ENCODE measurements at places on chromosomes 7 and 10.

GRCh38 chr10:16242446-16242845 is 194.4 kb upstream of the PTER start:
- no peak for DNase-seq

- no peak for DNase-seq
Measured at GRCh38 chr10:122877264-122877663, 2.1 kb downstream of the FAM24B start.

DNA sequence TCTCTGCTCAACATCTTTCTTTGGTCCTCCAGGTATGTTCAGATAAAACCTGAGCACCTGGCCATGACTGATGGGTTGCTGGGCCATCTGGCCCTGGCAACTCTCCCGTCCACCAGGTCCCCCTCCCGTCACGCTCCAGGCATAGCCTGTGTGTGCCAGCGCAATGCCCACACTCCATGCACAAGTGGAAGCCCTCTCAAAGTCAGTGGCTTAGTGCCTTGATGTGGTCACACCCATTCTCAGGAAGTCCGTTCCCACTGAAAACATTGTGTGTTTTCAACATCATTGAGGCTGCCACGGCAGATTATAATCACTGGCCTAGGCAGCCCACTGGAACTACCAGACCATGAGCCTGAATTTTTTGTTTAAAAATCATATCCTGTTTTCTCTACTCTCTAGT is 170.6 kb upstream of the LANCL2 start:
- DNase-seq, result no peak

DNA sequence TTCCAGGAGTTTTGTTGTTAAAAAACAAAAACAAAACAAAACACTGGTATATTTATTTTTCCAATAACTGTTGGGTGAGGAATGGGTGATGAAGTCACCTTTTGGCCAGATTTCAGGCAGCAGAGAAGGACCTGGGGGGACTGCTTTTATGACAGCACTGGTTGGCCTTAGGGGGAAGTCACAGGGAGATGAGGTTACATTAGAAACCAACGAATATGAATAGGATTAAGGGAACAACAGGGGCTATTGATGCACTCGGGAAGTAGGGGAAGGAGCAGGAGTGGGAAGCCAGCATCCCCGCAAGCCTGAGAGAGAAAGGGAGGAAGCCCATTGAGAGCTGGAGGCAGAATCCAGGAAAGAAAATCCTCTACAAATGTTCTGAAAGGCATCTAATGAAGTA is 958.4 kb downstream of the TYW1 start:
- DNase-seq, result no peak

- DNase-seq, result no peak
Measured at GRCh38 chr10:65358565-65358964, 1567.3 kb upstream of the LRRTM3 start.

DNA sequence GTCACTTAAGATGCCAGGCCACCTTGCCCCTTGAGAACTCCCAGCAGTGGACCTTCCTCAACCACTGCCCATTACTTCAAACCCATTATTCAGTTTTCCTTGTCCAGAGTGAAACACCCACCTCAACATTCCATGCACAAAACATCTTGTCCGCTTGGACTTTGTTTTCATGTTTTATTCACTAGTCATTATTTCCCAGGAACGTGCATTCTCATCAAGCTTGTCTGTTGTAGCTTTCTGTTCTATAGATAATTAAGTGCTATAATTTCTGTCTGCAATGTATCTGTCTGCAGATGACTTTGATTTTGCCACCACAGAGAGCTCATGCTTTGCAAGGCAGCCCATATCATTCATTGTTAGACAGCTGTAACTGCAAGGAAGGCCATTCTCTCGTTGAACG is 117.4 kb downstream of the RAB18 start:
- no peak for DNase-seq

- no peak for DNase-seq
Measured at GRCh38 chr7:102468478-102469350, 3.9 kb downstream of the LRWD1 start.

GRCh38 chr7:74101061-74101681 is 17.6 kb downstream of the LIMK1 start:
- no peak for DNase-seq

DNA sequence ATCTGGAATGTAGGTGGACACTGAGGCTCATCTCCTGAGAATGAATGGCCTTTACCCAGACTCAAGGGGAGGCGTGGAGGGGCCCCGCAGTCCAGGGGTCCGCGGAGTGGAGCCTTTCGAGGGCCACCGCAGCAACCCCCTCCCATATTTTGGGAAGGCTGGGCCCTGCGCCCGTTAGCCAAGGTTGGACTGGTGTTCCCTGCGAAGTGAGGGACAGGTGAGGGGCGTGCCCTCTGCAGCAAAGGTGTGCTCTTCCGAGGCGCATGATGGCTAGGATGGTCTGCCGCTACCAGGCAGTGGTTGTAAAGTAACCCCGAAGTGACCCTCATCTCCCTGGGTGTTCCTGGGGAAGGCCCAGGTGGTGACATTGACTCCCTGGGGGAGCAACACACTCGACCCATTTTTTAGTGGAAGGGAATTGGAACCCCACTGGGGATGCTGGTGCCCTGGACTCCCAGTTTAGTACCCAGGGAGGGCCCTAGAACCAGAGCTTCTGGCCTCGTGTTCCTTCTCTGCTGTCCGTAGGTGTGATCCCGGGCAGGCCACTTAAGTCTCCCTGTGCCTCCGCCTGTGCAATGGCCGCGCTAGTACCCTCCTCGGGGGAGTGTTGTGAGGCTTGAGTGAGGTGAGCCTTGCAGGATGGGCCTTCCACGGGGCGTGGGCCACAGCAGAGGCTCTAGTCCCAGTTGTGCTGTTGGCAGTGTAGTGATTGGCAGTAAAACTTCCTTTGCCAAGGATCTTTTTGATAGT is 779 bp downstream of the FAM241B start:
- no peak for DNase-seq

DNA sequence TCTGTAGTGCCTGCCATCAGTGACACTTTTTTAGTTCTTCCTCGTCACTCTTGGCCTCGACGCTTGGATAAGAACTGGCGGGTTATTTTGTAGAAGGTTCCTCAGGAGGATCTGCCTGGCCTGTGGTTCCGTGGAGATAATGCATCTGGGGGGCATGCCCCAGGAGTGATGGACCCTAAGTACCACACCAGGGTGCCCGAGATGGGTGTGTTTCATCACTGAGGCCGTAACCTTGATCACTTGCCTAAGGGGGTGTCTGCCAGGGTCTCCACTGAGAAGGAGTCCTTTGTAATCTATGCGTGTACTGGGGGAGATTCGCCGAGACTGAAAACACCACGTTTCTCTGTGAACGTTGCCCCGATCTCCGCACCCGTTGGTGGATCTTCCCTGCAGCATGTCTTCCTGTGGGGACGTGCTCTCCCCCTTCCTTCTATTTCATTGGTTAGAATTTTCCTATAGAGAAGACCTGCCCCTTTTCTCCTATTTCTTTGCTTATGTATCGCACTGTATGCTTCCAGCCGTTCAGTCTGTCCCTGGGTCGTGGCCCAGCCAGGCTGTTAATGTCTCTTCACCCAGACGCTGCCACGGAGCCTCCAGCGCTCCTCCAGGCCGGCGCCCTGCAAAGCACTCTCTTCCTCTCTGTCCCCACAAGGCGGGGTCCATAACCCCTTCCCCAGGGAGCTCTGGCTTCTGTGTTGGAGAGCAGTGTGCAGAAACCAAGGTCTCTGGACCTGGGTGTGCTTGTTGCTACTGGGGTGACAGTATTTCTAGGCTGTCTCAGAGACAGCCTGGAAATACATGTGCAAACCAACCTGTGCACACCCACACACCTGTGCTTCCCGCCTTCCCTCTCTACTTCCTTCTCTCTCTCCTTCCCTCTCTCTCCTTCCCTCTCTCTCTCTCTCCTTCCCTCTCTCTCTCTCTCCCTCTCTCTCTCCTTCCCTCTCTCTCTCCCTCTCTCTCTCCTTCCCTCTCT is 14.4 kb upstream of the DPYSL4 start:
- no peak for DNase-seq

DNA sequence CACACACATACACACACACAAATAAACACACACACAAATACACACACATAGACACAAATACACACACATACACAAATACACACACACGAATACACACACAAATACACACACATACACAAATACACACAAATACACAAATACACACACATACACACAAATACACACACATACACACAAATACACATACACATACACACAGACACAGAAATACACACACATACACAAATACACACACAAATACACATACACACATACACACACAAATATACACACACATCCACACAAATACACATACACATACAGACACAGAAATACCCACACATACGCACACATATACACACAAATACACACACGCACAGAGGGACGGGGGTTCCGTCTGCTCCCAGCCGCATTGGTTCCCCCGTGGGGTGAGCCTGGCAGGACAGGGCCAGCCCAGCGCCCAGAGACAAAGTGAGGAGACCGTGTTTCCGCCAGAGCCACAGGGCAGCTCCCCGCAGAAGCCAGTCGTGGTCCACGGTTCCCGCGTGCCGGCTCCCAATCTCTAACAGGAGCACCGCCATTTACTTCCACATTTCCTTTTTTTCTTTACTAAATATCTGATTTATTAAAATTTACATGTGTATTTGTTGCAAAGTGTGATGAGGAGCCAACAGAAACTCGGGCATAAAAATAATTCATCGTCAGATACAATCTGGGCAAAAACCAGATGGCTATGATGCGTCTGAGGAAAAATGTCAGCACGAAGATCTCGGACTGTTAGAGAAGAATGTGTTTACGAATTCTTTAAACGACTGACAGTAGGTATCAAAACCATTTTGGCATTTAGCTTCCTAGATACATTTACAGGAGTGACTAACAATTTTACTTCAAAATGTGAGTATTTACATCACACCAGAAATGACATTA is 3.1 kb upstream of the KNDC1 start:
- no peak for DNase-seq

GRCh38 chr7:126569402-126569801 is 683.3 kb downstream of the GRM8 start:
- no peak for DNase-seq

DNA sequence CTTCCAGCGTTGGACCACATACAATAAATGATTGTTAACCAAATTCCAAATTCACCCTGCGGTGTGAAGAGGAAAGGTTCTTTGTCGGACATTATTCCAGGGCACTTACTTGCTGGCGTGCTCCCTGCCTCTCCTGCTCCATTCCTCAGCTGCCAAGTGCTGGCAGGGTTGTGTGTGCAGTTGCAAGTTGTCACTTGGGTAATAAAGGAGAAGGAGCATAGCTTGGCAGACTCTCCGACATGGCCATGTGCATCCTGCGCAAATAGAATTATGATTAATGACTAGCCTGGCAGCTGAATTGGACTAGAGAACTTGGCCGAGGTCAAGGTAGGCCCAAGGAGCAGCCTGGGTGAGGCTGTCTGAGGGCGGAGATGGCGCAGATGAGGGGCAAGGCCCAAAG is 92.3 kb upstream of the ELMO1 start:
- no peak for DNase-seq

DNA sequence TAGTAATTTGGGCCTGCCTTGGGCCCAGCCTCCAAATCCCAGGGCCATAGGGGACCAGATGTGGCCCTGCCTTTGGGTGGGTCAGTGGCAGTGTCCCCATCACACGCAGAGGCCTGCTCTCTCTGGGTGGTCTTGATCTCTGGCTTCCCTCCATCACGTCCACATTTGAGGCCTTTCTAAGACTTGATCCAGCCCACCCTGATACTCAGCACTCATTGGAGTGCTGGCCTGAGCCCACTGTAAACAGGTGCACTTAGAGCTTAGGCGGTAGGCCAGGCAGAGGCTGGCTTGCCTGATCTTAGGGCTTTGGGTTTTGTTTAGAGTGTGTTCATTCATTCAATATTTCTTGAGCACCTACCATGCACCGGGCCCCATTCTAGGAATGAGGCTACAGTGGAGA is 52.6 kb downstream of the TBATA start:
- DNase-seq, result no peak

- no peak for DNase-seq
Measured at GRCh38 chr10:17766731-17767130, 14.7 kb downstream of the TMEM236 start.

DNA sequence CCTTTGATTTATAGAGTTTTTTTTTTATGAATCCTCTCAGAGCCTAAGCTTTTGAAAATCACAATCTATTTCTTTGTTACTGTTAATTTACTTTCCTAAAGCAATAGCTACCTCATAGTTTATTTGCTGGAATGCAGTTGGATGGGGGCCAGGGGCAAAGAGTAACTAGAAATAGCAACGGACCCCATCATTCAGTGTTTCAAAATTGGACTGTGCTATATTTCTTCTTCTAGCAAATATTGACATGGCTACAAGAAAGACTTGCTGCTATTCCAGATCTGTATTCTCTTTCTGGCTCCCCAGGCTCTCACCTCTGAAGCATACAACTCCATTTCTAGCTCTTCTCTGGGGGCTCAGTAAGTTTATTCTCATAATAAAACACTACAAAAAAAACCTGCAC is 661.6 kb upstream of the NRG3 start:
- no peak for DNase-seq

DNA sequence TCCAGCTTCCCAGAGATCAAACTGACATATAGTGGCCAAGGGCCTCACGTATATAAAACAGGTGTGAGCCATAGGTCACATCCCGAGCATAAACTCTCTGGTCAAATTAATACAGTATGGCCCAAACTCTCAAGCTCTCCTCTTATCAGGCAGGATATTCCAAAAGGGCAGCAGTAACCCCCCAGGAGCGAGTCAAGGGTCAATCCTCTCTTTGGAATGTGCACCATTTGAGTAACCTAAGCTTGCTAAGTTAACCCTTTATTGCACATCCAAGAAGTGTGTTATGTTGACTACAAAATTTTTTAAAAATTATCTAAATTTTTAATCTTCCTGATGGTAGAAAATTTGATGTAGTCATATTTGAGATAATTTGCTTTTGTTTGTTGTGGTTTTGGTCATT is 4.5 kb upstream of the TRIM24 start:
- DNase-seq, result no peak

GRCh38 chr7:22193450-22193983 is 163.4 kb downstream of the RAPGEF5 start:
- no peak for DNase-seq

GRCh38 chr7:44290252-44290620 is 35.2 kb downstream of the CAMK2B start:
- DNase-seq, result no peak

DNA sequence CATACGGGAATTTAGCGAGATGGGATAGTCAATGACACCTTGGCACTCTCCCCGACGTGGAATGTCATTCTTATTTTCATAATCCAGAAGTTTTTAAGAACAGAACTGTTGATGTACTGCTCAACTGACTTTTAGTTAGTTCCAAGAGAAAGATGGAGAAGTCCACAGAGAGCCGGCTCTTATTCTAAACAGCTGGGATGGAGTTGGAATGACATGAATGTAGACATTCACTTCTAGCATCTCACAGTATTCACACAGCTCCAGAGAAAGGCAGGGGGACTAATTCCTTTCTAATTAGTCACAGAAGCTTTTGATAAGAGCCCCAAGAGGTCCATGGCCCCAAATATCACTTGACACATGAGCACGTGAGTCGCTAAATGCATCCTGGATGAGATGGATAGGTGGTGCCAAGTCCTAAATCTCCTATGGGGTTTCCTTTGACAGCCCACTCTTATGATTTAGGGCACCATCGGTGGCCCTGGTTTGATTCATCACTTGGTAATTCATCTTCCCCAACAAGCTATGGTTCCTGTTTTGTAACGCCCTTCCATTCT is 420.3 kb upstream of the AUTS2 start:
- no peak for DNase-seq

- DNase-seq, result no peak
Measured at GRCh38 chr7:69714886-69715576, 116.8 kb downstream of the AUTS2 start.

Data from activated CD4-positive, alpha-beta T cell treated with anti-CD3 and anti-CD28 coated beads for 4 hours (primary cell).